ENCODE measurements at places on chromosomes 12 and 14.

- no peak for DNase-seq
These were observed 145.0 kb upstream of the SLC38A2 start for GRCh38 chr12:46517579-46517962.

DNA sequence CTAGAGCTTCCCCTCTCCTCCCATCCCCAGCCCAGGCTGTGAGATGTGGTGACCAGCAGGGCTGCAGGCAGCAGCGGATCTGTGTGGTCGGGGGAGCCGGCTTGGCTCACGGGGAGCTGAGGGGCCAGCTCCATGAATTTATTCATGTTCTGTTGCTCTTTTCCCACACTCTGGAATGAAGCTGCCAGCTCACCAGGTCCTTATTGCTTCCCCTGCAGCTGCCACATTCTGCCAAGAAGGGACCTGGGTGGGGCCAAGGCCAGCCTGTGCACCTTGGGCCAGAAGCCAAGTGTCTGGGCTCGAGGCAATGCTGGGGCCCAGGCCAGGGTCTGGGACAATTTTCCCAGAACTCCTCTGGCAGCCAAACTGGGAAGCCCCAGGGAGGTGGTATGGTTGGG is 2.5 kb upstream of the C1QL4 start:
- no peak for DNase-seq

DNA sequence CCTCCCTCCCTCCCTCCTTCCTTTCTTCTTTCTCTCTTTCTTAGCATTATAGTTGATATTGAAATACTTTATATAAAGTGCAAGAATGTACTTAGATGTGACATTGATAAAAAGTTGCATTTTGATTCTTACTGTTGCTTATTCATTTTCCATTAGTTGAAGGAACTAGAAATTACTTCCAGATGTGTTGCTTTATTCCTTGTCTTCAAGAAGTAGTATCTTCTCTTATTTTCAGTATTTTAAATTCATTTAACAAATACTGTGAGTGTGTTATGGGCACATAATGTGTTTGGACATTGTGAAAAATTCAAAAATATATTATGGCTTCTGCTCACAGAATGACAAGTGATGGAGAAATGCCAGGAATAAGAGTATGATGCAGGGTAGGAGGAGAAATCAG is 45.6 kb downstream of the TRMT5 start:
- no peak for DNase-seq

DNA sequence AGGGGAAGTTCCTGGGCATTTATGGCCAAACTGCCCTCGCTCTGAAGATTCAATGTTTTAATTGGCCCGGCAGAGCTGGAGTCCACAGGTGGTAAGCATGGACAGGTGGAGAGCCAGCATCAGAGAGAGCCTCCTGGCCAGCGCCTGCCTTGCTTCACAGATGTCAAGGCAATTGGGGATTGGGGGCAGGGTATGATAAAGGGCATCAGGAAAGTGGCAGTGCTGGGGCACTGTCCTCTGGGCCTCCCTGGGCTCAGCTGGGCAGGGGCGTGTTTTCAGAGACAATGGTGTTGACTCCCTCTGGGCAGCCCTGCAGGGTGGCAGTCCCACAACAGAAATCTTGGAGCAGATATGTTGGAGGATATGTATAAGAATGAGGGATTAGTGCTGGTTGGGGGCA is 237.3 kb downstream of the CACNA1C start:
- no peak for DNase-seq

- no peak for DNase-seq
These were observed 95.2 kb upstream of the PRICKLE1 start for GRCh38 chr12:42684802-42685071.

DNA sequence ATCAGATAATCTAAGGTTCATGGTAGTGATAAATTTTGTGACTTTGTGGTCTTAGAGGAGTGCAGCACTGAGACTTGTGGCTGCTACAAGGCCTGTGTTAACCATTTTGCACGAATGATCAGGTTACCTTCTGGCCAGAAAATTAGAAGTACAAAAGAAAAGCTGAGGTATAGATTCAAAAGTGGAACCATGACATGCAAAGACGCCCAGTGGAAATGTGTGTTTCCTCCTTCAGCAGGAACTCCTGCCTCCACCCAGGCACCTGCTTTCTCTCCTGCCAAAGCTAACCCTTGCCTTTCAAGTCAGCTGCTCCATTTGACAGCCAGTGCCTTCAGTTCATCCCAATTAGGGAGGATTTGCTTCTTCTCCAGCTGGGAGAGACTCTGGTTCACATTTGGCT is 10.1 kb downstream of the PDE6H start:
- no peak for DNase-seq

DNA sequence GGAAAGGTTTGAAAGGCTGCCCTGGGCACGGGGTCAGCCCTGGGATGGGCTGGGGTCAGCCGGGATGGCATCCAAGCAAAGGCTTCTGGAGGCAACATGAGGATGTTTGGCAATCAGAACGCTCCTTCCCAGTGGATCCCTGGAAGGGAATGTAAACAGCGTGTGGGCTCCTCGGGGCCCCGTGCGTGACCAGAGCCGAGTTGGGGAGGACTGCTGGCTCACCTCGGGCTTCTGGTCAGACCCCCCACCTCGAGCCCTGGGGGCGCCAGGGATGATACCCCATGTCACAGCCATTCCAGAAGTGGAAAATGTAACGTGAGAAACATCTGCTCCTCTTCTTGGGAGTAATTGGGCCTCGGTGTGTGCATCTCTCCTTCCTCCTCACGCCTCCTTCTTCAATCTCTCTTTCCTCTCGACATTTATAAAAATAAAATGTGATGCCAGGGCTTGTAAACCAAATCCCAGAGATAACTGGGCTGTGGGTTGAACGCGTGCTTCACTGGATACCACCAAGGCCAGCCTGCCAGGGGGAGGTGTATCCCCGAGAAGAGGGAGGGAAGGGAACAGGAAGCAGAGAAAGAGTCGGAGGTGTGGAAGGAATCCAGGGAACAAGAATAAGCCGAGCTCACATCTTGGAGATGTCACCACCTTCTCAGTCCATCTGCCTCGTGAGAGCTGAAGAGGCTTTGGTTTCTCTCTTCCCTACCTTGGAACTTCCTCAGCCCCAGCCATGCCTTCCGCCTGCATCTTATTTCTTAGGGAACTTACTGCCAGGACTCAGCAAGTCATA is 144.8 kb downstream of the NUAK1 start:
- DNase-seq = no peak

GRCh38 chr12:13536219-13536910 is 339.8 kb downstream of the EMP1 start:
- DNase-seq = no peak

DNA sequence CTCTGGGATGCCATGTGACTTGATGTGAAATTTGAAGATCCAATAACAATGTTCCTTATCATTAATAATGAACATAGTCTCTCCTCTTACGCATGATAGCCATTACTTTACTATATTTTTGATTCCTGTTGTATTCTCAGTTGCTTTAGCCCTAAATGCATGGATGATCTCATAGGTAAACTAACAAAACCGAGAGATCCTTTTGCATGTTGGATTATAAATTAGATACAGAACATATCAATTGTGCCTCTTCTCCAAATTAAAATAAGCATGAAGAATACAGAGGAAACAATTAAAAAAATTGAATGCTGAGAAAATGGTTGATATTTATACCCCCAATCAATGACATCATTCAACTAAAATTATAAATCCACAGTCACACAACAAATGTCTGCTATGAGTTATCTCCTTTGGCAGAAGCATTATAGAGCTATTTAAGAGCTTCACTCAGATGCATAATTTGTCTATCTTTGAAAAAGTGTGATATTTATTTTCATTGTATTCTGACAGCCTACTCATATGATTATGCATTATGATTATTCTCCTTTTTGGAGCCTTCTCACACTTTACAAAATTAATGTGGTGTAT is 386.4 kb upstream of the STXBP6 start:
- no peak for DNase-seq

- DNase-seq = no peak
These were observed 158.8 kb downstream of the GARIN6 start for GRCh38 chr12:99806304-99806703.

DNA sequence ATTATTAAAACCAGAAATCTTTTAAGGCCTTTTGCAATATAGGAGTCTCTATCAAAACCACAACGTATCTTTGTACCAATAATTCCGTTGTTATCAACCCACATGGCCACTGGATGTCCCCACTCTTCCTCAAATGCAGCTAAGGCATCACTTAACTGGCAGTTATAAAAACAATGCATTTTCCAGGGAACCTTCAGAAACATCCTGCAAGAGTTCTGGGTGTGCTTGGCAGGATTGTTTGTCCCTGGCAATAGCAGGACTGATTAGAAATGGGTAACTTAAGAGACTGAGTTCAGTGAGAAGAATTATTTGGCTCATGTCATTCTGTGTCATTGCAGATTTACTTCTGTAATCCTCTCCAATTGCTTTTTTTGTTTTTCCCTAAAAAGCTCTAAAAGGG is 112.0 kb downstream of the SLC15A5 start:
- no peak for DNase-seq

DNA sequence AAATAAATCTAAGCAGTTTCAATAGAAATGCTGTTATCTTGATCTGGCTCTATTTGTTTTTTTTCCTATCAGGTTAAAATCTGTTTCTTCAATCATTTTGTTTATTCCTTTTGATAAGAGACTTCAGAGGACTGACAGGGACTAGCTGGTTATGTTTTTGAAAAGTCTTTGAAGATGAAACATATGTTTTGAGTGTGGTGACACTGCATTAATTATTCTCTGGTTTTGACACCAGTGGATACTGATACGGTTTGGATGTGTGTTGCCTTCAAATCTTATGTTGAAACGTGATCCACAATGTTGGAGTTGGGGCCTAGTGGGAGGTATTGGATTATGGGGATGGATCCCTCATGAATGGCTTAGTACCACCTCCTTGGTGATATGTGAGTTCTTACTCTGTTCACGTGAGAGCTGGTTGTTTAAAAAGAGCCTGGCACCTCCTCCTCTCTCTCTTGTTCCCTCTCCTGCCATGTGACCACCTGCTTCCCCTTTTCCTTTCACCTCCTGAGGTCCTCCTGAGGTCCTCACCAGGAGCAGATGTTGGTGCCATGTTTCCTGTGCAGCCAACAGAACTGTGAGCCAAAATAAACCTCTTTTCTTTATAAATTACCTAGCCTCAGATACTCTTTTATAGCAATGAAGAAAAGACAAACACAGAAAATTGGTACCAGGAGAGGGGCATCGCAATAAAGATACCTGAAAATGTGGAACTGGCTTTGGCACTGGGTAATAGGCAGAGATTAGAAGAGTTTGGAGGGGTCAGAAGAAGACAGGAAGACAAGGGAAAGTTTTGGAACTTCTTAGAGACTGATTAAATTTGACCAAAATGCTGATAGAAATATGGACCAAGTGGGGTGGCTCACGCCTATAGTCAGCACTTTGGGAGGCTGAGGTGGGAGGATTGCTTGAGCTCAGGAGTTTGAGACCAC is 23.0 kb downstream of the RASSF3 start:
- no peak for DNase-seq

DNA sequence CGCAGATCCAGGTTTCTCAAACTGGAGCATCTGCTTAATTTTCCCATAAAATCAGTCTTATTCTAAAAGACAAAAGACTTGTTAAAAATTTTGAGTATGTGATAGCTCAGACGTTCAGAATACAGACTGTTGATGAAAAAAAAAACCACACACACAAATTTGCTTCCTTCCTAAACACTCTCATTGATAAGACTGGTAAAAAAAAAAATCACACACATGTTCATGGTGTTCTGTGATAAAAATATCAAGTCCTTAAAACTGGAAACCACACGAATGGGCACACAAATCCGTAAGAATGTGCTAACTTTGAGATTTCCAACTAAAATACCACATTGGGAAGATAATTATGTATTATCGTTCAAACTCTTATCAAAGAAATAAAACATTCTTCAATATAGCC is 6.7 kb upstream of the ARID4A start:
- no peak for DNase-seq

DNA sequence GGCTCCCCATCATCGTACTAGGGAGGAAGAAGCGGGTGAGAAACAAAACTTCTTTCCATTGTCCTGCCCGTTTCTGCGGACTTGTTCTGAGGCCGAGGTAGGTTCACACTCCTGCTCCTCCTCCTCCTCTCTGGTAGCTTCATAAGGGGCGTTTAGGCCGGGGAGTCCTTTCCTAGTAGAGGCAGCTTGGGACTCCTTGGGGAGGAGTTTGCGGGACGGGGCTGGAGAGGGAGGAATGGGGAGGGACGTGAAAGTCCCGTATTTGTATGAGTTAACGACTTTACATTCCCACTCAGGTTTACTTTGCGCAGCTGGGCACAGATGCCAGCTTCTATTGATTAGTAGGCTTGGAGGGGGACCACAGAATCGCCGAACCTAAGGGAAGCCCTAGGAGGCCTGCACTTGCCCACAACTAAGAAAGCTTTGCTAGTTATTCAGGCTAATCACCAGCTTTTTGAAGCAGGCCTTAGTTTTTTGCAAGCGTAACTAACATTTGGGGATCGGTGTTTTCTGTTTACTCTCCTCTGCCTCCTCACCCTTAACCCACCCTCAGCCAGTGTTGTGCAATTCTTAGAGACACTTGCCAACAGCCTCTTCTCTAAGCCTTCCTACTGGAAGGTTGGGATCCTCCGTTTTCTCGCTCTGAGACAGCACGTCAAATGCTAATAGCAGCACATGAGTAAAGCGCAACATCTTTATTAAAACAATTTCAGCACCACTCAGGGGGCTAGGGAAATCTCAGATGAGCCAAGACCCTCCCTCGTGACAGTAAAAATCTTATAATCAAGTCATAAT is 499 bp downstream of the RNASE4 start:
- DNase-seq = no peak

- no peak for DNase-seq
These were observed 109.6 kb downstream of the DICER1 start for GRCh38 chr14:95047754-95048153.

- no peak for DNase-seq
These were observed 13.0 kb upstream of the SNAPC1 start for GRCh38 chr14:61749264-61749663.

- no peak for DNase-seq
These were observed 48.6 kb upstream of the STAC3 start for GRCh38 chr12:57299514-57300016.

GRCh38 chr12:127311720-127312364 is 955.1 kb upstream of the TMEM132C start:
- DNase-seq = no peak

GRCh38 chr12:9198012-9198411 is 10.2 kb downstream of the PZP start:
- DNase-seq = no peak

DNA sequence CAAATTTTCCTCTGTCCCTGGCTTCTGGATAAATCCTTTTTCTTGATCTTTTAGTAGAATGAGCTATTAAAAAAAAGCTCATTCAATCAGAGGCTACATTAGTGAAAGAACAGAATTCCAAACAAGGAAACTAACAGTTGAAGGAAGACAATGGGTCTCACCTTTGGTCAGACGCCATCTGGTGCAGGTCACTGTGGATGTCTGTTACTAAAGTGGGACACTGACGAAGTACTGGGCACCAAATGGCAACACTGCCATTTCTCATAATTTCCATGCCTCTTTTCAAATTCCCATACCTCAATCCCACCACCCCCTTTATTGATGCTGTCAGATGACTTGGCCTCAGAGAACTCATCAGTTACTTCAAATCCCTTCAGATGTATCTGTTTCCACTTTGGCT is 24.5 kb upstream of the ARID2 start:
- DNase-seq = no peak

GRCh38 chr12:121227294-121227693 is 17.4 kb downstream of the P2RX4 start:
- no peak for DNase-seq
